NCI-H1930 (cell line): ENCODE measurements at places on chromosomes 7 and 10.

DNA sequence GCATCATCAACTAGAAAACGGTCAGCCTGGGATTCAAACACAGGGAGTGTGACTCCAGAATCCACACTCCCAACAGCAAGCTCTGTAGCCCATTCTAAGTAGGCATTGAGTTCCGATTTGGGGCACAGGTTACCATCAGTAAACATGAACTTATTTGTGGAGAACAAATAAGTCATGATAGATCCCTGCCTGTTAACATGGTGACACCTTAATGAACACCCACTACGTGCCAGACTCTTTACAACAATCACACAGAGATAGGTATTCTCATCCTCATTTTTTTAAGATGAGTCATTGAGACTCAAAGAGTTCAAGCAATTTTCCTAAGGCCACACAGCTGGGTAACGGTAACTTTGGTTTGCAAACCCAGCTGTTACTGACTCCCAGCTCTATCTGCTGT, 91.5 kb downstream of the LYZL2 start:
- DNase-seq = no peak

DNA sequence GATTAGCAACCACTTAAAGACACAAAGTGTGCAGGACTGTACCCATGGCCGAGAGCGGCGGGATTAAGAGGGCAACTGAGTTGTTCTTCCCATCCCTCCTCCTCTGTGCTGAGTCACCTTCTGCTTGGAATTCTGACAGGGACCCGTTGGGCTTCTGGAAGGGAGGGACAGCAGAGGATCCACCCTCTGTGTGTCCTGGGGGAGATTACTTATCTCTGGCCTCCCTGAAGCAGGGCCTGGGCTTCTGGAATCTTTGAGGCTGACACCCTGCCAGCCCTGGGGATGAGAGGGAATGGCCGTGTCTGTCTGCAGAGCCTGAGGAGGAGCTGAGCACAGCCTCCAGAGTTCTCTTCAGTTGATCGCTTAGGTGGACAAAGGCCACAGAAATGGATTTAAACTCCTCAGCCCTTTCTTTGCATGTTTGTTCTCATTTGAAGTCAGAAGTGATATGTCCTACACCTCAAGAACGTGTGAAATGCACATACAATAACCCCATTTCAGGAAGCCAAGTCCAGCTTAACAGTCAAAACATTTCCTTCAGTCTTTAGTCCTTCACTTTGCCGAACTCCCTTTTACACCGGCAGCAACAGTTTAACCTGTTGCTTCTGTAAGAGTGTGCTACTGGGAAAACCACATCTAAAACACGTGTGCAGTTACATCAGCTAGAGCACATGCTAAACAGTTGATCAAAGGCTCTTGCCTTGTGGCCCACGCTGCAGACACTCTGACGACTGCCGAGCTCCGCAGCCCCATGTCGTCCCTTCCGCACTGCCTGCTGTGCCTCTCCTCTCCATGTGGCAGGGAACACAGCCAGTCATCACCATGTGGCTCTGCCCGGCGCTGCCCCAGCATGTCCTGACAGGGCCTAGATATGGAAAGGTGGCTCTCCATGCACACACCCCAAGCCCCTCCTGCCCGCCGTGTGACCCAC, 55.7 kb downstream of the IKZF1 start:
- DNase-seq = no peak

DNA sequence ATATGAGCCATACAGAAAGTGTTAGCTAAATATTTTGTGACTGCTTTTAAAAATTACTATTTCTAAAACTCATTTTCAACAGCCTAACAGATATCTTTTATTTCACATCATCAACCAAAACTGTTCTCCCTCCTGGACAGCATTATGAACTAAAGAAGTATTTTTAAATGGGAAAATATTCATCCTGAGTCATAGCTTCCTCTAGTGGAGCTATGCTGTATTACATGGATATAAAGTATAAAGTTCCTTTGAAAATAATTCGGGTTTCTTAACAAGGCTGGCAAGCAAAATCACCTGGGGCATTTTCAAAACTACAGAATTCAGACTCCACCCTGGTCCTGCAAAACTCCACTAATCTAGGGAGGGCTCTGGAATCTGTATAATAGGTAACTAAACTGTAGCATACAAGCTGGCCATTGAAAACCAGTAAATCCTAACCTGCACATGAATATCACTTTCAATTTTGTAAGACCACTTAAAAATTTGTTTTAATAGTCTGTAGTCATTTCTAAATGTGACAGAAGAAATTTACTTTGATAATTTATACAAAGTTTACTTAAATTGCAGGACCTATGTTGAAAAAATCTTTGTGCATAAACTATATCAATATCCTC, 53.5 kb downstream of the SCIN start:
- no peak for DNase-seq

DNA sequence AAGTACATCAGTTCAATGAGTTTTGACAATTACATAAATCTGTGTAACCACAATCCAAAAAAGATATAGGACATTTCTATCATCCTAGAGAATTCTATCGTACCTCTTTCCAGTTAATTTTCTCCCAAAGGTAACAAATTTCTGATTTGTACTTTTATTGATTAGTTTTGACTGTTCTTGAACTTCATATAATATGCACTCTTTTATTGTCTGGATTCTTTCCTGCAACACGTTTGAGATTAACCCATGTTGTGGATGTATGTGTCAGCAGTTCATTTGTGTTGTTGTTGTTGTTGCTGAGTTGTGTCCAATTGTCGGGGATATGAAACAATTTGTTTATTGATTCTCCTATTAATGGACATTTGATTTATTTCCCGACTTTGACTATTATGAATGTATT, 145.9 kb upstream of the WDR11 start:
- DNase-seq = no peak

DNA sequence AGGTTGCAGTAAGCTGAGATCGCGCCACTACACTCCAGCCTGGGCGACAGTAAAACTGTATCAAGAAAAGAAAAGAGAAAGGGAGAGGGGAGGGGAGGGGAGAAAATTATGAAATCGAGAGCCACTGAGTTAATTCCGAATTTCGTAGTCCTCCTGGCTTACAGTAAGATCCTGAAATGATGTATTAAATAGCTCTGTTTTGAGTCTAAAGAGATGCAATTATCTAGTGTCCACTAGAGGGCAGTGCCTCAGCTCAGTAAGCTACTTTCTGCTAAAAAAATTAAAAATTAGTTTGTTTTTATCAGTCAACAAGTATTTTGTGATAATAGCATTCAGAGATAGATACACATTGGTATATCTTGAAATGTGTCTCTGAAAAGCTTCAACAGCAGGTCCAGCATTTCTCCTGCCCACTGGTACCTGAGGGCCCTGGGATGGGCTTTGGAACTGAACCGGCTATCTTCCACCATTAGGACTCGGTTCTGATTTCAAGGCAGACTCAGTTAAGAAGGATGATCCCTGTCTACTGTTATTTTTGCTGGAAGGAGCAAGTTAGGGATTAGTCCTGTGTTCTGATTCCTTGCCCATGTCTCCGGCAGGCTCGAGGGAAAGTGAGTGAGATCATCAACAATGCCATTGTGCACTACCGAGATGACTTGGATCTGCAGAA, 19.5 kb downstream of the TSPAN33 start:
- DNase-seq = no peak

DNA sequence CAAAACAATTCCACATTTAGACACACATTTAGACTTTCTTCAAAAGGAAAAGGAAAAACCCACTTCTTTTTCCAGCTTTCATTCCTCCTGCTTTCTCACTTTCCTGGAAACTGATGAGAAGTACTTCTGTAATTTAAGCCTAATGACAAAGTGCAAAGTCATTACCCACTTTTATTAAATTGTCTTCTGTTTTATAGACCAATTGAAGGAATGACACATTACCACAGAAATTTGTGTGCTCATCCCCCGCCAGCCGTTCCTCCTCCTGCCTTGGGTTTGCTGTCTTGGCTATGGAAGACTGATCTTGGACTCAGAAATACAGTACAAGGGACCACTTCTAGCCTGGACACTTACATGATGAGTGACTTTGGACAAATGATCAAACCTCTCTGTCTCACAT, 717.8 kb downstream of the SORCS3 start:
- DNase-seq = no peak

GRCh38 chr7:70695795-70696083, 436.2 kb upstream of the GALNT17 start:
- DNase-seq = no peak

- DNase-seq = no peak
Measured at GRCh38 chr7:24573554-24574338, 494 bp downstream of the PALS2 start.

GRCh38 chr7:88146616-88147015, 73.2 kb downstream of the SRI start:
- no peak for DNase-seq

DNA sequence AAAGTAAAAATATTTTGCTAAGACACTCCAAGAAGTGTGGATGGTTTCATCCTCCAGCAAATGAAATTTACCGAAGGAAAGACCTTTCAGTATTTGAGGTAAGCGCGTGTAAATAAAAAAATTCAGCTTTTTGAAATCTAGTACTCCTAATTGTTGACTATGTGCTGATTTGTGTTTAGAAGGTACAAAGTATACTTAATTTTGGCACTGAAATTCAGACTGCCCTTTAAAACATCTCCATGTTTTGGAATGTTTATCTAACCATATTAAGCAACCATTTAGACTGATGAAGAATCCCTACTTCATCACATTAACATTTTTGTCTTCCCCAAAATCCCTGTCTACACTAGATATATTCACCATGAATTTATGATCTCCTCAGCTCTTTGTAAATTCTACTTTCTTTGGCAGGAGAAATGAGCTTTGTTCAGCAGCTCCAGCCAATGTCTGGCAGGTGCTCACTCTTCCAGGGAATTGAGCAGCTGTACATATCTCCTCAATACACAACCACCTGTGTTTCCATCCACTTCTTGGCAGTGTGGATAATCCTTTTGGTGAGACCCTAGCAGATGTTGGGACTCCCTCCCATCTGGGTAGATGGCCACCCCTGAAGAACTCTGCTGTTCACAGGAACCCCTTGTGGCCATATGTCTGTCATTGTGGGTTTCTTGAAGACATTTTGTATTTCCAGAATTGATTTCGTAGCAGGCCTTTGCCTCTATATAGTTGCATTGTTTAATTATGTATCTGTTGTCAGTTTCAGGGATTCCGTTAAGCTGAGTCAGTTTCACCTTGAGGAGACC, 129.4 kb upstream of the SAMD8 start:
- DNase-seq = no peak
